Choroid plexus epithelial cell (primary cell): ENCODE measurements at places on chromosomes 16 and 17.

DNA sequence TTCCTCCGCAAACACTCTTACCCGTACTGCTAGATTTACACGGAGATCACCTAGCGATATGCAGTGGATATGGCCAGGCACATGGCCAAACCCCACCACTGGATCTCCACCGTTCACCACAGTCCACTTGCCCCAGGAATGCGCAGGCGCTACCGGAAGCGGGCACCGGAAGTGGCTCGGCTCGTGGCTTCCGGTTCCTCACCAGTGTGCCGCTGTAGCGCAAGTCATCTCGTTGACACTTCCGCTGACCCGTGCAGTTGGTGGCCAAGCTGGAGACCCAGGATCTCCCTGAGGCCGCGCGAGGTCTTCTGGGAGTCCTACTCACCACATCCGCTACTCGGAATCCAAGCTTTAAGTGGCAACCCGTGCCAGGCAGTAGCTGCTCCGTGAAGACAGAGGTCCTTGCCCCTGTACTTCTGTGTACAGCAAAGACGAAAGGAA, 11.5 kb downstream of the ZNF597 start:
- DNase-seq = peak; percentile 28

DNA sequence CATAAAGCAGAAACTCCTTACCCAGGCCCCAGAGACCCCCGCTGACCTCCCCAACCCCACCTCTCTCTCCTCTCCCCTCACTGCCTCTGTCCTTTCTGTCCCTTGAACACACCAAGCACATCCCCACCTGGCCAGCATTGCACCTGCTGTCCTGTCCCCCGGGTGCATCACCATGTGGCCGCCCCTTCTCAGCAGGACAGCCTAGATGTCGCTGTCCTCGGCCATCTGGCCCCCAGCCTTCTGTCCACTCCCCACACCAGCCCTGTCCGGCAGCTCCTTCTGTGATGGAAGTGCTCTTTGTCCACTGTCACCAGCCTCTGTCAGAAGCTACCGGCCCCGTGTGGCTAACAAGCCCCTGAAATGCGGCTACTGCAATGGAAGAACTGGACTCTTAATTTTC, 12.3 kb upstream of the MPRIP start:
- no peak for DNase-seq

GRCh38 chr16:55905651-55906050, 30.5 kb upstream of the CES5A start:
- no peak for DNase-seq

- peak; percentile 79 for DNase-seq
Observed at GRCh38 chr17:62827746-62828485, 19.8 kb upstream of the MARCHF10 start.

DNA sequence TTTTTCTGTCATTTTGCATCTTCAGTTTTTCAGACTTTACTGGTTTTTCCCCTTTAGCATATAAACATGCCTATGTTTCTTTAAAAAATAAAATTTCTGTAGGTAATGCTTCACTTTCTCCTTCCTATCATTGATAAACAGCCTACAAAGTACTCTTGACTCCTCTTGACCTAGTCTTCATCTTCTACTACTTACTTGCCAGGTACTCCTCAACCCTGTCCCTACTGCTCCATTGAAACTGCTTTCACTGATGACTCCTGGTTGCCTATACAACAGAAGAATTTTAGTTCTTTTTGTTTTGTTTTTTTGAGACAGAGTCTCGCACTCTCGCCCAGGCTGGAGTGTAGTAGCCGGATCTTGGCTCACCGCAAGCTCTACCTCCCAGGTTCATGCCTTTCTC, 7.0 kb downstream of the DDX42 start:
- DNase-seq = no peak

DNA sequence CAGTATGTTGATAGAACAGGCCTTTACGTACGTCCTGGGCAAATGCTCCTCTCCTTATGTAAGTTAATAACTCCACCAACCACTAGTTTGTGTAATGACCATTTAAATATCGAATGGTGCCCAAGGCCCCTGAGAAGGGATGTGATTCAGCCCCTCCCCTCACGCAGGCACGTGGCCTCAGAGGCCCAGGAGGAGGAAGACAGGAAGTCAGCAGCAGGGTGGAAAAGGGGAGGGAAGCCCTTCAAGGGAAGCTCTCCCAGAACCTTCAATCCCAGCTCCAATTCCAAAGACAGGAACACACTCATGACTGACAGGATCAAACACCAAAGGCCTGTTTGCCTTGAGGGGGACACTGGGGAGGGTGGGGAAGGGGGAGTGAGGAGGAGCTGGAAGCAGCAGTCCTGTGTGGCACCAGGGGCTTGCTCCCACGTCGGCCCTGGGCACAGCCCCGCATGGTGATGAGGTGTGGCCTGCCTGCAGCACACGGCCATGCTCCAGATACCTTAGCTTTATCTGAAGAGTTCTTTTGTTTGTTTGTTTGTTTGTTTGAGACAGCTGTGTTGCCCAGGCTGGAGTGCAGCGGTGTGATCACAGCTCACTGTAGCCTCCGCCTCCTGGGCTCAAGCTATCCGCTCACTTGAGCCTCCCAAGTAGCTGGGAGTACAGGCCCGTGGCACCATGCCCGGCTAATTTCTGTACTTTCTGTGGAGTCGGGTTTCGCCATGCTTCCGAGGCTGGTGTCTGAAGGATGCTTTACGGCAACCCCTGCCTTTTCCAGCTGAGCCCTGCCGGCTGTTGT, 105.0 kb downstream of the ZNF778 start:
- DNase-seq = peak; percentile 88

DNA sequence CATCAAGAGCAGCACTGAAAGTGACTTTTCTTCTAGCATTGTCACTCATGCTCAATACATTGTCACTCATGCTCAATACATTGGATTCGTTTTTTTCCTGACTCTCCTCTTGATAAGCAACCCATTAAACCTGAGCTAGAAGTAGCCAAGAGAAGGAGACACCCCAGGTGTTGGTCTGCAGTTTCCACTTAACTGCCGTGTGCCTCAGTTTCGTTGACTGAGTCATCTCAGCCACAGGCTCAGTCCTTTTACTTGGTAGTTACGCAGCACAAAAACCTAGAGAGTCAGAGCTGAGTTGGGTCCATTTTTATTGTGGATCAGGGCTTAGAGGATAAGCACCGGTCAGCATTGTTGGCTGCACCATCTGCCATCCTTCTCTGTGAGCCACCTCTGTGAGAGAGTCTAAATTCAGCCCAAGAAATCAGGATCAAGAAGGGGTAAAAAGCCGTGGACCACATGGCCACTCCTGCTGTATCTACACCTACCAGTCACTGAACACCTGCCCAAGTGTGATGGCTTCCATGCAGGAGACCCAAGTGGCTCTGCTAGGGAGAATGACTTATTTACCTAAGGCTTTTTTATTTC, 11.3 kb downstream of the GINS2 start:
- DNase-seq = no peak

- peak; percentile 39 for DNase-seq
Observed at GRCh38 chr17:18921912-18922451, 30.0 kb upstream of the SLC5A10 start.

DNA sequence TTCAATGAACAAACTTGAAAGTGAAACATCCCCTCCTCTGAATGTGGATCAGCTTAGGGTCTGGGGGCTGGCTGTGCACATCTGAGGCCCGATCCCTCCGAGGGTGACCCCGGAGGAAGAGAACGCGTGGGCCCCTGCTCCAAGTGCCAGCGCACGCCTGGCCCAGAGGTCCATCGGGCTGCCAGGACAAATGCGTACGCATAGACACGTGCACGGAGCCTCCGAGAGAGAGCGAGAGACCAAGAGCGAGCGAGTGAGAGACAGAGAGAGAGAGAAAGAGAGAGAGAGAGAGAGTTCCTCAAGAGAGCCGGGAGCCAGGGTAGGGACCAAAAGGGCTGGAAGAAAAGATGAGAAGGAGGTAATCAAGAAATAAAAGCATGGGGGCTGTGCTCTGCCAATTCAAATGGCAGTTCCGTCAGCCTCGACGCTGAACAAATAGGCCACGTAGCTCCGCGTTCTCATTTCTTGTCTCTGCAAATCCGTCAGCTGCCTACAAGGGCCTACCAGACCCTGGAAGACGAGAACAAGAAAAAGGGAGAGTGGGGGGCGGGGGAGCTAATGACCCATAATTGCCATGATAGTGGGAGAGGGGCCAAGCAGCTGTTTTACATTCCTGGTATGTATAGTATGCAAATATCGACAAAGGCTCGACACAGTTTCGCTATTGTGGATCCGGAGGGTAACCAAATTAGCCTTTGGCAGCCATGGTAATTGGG, 435.3 kb upstream of the ZFHX3 start:
- DNase-seq = no peak

DNA sequence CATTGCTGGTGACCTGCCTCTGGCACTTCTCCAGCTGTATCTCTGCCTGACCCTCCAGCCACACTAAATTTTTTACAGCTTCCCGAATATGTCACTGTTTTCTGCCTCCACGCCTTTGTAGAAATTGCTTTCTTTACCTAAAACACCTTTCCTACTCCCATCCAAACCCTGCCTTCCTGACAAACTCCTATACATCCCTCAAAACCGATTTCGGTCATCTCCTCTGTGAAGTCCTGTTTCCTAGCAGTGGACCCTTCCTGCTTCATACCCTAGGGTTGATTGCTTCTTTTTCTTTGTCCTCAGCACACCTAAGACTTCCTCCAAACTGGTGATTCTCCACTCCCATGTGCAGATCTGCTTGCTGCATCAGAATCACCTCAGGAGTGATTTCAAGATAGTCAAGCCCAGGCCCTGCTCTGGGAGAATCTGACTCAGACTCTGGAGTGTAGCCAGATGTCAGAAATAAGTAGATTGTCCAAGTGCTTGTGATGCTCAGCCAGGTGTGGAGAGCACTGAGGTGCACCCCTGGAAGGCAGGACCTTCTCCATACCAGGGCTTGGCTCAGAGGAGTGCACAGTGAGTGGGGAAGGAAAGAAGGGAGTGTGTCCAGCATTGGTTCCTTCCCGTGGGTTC, 184.2 kb downstream of the COPRS start:
- peak; percentile 71 for DNase-seq

- peak; percentile 60 for DNase-seq
Observed at GRCh38 chr17:50421308-50422051, 4.5 kb upstream of the ACSF2 start.

DNA sequence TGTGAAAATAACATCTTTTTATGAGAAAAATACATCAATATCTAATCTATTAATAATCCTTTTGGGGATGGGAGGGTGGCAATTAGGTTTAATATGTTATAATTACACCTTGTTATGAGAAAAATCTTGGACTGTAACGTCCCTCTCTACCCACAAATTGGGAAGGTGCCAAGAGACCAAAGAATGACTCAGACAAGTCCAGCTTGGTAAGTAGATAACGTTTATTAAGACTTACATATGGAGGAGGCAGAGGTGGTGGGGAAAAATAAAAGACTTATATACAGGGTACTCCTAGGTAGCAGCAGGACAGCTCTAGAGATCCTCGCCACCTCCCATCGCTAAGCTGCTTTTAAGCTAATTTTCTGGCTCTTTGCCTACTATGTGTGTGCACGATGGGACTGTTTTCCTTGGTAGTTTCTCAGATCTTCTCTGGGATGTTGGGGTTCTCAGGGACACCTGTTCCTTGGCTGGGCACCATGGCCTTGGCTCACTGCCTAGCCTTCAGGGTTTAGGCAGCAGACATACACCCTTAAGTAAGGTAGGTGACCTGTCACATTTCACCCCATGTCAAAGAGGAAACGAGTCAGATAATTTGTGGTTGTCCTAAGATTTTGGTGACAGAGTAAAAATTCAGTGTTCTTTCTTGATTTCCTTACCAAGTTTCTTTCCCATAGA, 31.5 kb downstream of the RBL2 start:
- peak; percentile 83 for DNase-seq

- DNase-seq = no peak
Observed at GRCh38 chr16:81237942-81238295, 570 bp upstream of the BCO1 start.

DNA sequence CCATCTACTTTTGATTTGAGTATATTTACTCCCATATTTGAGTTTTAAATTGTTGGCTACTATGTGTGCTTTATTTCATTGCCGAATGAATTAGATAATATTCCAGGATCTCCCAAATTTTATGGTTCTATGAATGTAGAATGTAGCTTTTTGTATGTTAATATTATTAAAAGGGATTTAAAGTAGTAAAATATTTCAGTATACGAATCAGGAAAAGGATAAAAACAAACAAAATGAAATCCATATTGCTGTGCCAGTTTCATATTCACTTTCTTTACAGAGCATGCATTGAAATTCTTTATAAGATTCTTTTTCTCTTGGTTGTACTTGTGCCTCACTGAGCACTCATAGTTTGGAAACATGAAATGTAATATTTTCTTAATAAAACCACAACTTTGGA, 155.1 kb downstream of the CHD9 start:
- no peak for DNase-seq

DNA sequence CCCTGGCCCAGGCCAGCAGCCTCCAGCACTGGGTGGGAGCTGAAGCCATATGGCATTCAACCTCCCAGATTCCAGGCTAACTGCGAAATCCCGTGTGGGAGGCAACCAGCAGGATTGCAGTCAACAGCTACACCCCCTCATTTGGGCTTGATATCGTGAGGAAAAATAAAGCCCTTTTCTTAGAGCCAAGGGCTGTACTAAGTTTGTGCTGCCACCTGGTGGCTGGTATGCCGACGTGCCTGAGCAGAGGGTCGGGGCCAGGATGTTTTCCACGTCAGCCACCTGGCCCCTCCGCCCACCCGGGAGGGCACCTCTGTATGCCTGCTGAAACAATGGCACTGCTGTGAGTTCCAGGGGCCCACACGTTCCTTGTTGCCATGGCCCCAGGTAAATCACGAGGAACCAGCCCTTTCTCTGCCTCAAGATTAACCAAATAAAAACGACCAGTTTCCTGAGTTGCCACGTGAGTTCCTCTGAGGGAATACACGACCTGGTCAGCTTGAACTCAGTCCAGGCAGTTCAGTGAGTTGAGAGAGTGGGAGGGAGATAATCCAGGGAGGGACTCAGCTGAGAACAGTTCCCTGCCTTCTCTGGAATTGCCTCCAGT, 9.0 kb downstream of the TMEM98 start:
- DNase-seq = peak; percentile 83

- DNase-seq = peak; percentile 55
Observed at GRCh38 chr17:9322326-9322725, 253.3 kb downstream of the STX8 start.

GRCh38 chr16:49653577-49653976, 202.3 kb downstream of the ZNF423 start:
- no peak for DNase-seq

DNA sequence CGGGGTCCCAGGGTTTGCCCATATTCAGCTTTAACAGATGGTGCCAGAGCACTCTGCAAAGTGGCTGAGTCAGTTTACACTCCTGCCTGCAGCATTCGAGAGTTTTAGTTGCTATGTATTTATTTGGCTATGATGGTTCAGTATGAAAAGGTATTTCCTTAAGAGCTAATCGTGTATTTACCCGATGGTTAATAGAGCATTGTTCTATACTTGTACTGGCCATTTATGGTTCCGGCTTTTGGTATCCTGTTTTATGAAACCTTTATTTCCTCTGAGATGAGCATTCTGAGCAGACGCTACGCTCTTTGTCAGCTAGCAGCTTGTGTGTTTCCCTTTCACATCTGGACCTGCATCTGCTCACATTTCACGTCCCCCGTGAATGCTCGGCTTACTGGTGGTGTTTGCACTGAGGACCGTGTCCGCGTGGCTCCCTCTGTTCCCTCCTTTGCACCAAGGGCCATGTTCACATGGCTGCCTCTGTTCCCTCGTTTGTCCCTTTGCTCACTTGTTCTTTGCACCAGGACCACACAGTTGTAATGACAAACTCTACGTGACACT, 149.1 kb upstream of the CHMP6 start:
- no peak for DNase-seq
